Stimulated activated CD4-positive, alpha-beta T cell treated with anti-CD3 and anti-CD28 coated beads, Interleukin-15, amount 100 ng/mL, for 48 hours (primary cell): ENCODE measurements at places on chromosomes 13 and 19.

DNA sequence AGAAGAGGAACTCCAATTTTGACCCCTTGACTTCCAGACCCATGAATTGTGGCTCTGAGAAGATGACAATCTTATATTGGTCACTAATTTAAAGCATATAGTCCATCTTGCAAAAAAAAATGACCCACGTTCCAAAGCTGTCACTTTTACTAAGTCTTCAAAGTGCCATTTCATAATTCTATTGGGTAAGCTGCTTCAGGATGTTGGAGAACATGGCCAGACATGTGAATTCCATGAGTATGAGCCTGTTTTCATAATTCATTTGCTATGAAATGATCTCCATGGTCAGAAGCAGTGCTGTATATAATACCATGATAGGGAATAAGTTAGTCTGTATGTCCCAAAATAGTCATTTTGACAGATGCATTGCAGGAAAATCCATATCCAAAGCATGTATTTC is 1787.3 kb downstream of the SLITRK5 start:
- DNase-seq, result no peak

DNA sequence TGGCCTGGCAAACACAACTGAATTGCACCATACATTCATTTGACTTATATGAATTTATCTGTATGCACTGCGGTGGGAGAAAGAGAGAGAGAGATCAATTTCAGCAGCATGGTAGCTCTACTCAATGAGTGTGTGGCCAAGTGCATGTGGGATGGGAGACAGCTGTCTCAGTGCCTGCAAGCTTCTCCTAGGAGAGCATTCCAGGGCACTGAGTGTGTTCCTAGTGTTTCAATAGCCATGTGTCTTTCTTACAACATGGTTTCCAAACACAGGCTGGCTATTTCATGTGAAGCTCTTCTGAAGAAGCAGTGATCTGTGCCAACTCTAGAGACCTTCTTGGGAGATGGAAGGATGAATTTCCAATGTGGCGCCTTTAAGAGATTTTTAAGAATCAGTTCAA is 43.5 kb downstream of the NEK5 start:
- no peak for DNase-seq

GRCh38 chr19:8413629-8413995 is 507 bp downstream of the MARCHF2 start:
- DNase-seq, result no peak

GRCh38 chr19:55091955-55092354 is 16.3 kb downstream of the EPS8L1 start:
- DNase-seq, result no peak

GRCh38 chr13:113096745-113097305 is 8.8 kb upstream of the F7 start:
- no peak for DNase-seq

- no peak for DNase-seq
Measured at GRCh38 chr13:37179645-37180044, 74.2 kb upstream of the CSNK1A1L start.
